Chondrocyte (in vitro differentiated cells): ENCODE measurements at places on chromosomes 12 and 14. TPM values are rescaled to one million over a fixed set of nuclear protein-coding genes. Genes with fewer than 3 reads are reported as not detected.

DNA sequence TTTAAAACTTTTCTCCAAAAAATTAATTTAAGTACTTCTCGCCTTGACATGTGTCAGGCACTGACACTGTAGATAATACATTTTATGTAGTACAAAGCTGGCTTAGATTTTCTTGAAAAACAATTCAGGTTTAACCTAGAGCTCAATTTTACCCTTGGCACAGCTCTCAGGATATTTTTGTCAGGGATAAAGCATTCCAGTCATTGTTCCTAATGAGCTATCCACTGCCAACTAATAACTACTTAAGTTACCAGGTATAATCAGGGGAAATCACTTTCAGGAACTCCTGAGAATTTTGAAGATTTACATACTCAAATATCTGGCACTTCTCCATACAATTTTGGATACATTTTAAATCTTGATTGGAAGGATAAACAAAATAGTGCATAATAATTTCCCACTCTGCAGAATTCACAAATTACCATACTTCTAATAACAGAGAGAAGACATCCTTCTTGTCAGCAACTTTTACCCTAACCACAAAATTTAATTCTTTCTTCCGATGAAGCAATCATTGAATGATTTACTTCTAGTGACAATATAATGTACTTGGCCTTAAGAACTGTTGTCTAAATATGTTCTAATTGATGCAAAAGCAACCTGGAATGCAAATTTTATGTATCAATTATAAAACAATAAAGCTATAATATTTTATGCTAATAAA lies 4.8 kb downstream of the RASSF9 start:
- no peaks in the 10 kb centered on the region for H3K27me3 ChIP-seq
- no peak for DNase-seq
- no peak overlapping the region for H3K27ac ChIP-seq
- no peak overlapping the region for H3K4me3 ChIP-seq
- H3K4me1 ChIP-seq, result peaks cover 23% of the 10 kb centered on the region

Gene GPR84
- not detected in 3 replicates for total RNA-seq

DNA sequence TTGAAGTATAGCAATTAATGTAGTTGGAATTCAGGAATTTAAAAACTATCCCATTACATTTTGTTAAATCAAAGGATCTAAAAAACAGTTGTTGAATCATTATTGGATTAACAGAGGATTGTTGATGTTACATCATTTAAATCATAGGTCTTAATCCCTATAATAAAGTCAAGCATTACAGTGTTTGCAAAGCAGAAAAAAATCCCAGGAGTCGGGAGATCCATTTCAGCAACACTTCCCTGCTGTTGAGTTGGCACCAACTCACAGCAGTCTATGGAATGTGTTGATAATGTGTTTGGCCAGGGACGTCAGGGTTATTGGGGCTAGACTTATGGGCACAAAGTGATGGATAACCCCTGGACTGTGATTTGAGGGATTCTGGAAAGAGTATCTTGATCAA lies 99.1 kb upstream of the TMTC1 start:
- no peaks in the 10 kb centered on the region for H3K36me3 ChIP-seq
- H3K27me3 ChIP-seq, result peaks cover 14% of the 10 kb centered on the region
- no peak for DNase-seq
- no peak overlapping the region for H3K27ac ChIP-seq
- no peak overlapping the region for H3K4me3 ChIP-seq

- H3K27ac ChIP-seq, result no peak overlapping the region
- DNase-seq, result no peak
- H3K4me1 ChIP-seq, result no peaks in the 10 kb centered on the region
- H3K27me3 ChIP-seq, result peaks cover 61% of the 10 kb centered on the region
These were observed 17.0 kb downstream of the PPP1R1A start for GRCh38 chr12:54571193-54572188.

Gene GSKIP
- 15.0 to 22.4 TPM (median 19.4 TPM) in 3 replicates for total RNA-seq

- no peaks in the 10 kb centered on the region for H3K27me3 ChIP-seq
- no peak overlapping the region for H3K27ac ChIP-seq
- peaks cover 9% of the 10 kb centered on the region for H3K4me1 ChIP-seq
- DNase-seq, result no peak
These were observed 9.5 kb upstream of the EEA1 start for GRCh38 chr12:92938638-92939037.
